ENCODE measurements at places on chromosomes 2 and 18.

DNA sequence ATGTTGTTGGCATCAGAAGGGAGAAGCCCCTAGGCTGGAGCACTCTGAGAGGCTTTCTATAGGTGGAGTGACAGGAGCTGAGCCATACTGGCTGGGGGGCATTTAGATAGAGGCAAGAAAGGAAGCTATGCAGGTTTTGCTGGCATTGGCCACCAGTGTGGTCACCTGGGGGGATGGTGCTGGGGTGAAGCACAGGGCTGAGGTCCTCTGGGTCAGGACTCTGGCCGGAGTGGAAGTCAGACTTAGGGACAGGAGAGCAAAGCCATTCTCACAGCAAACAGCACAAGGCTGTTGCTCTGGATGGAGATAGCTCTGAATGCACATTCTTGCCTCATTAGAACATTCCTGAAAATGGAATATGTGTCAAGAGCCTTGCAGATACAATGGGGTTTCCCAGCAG, 47.4 kb downstream of the NTSR2 start:
- DNase-seq: no peak
- no peaks in the 10 kb centered on the region for H3K4me1 ChIP-seq
- H3K36me3 ChIP-seq: peaks cover 95% of the 10 kb centered on the region
- H3K27ac ChIP-seq: no peak overlapping the region
- no peaks in the 10 kb centered on the region for H3K27me3 ChIP-seq

DNA sequence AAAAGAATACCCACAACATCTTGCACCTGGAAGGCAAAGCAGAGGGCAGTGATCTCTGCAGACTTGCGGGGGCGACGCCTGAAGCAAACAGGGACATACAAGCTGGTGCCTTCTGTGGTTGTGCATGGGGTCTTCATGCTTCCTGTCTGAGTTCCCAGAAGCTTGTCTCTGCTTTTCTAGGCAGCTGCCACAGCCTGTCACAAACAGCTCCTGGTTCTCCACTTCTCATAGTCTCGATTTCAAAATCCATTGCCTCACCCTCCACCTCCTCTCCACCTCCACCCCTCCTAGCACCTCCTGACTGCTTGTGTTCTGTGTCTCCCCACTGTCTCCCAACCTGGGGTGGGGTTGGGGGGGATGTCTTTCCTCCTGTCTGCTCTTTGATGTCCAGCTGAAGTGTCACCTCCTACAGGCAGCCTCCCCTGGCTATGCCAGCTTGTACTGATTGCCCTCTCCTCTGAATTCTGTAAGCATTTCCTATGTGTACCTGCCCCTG, 1.7 kb upstream of the PROC start:
- no peak overlapping the region for H3K27ac ChIP-seq
- H3K4me3 ChIP-seq: peak overlapping the region; percentile 76
- peaks cover 4% of the 10 kb centered on the region for H3K4me1 ChIP-seq
- DNase-seq: no peak
- H3K36me3 ChIP-seq: no peaks in the 10 kb centered on the region
- peaks cover 29% of the 10 kb centered on the region for H3K27me3 ChIP-seq

GRCh38 chr18:3041843-3042242, 28.9 kb upstream of the LPIN2 start:
- H3K4me1 ChIP-seq: peaks cover 9% of the 10 kb centered on the region
- H3K4me3 ChIP-seq: no peak overlapping the region
- no peaks in the 10 kb centered on the region for H3K36me3 ChIP-seq
- H3K27ac ChIP-seq: no peak overlapping the region
- DNase-seq: no peak
- H3K27me3 ChIP-seq: no peaks in the 10 kb centered on the region

GRCh38 chr2:136532171-136532570, 233.2 kb upstream of the THSD7B start:
- H3K4me1 ChIP-seq: no peaks in the 10 kb centered on the region
- no peak for DNase-seq
- no peak overlapping the region for H3K27ac ChIP-seq
- no peaks in the 10 kb centered on the region for H3K36me3 ChIP-seq

GRCh38 chr2:138707392-138708074, 72.7 kb downstream of the NXPH2 start:
- no peak overlapping the region for H3K27ac ChIP-seq
- no peaks in the 10 kb centered on the region for H3K27me3 ChIP-seq
- no peak overlapping the region for H3K4me3 ChIP-seq
- no peak for DNase-seq
